ENCODE measurements at places on chromosomes 5 and 9.

DNA sequence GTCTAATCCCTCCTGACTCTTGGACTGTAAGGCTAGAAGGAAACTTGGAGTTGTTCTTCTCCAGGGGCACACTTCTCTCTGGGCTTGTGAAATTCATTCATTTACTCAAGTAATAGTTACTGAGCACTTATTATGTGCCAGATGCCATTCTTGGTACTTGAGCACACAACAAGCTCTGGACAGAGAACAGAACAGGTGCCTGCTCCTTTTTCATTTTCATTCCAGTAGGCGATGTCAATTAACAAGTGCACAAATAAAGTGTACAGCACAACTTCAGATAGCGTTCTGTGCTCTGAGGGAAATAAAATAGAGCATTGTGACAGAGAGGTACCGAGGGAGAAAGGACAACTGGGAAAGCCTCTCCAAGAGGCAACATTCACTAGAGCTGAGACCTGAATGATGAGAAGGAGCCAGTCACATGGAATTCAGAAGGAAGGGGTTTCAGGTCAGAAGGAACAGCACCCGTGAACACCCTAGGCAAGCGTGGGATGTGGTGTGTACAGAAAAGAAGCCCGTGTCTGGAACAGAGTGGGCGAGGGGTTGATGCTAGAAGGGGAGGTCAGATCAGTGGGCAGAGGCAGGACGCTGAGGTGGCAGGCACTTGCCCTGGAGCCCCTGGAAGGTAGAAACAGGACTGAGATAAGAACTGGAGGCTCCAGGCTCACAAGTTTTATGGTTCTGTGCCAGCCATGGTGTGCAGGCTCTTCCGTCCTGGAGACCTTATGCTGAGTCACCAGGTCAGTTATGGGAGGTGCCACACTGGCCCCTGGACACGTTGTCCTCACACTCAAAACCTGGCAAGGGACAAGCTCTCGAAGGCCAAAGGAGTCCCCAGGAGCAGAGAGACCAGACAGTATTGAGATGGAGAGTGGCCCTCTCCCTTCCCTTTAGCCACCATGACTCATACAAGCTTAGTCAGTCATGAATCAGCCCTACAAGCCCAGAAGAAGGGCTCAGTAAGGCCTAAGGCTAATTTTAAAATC, 7.2 kb upstream of the ABLIM3 start:
- DNase-seq, result no peak

DNA sequence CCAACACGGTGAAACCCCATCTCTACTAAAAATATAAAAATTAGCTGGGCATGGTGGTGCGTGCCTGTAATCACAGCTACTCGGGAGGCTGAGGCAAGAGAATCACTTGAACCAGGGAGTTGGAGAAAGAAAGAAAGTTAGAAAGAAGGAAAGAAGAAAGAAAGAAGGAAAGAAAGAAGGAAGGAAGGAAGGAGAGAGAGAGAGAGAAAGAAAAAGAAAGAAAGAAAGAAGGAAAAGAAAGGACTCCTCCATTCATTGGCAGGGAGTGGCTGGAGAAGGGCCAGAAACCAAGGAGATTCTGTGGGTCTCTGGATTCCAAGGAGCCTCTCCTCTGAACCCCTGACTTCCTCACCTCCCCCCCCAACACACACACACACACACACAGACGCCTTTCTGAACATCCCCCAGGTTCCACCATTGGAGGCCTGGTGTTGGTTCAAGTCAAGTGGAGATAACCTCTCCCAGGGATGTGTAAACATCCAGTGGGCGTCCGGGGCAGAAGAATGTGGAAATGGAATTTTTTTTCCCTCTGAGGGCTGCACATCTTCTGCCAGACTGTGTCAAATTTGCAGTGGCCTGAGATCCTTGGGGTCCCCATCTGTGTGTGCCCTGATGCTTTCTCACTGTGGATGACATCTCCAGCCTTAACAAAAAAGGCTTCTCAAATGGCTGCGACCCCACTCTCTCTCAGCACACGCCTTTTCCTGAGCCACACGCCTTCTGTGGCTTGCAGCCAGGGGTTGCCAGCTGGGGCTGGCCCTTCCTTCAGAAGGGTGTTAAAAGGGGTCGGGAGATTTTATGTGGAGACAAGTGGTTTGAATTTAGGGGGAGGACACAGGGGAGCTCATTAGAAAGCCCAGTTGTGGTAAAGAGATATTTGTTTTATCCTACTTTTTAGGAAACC, 109.3 kb upstream of the HAND1 start:
- DNase-seq, result no peak

- DNase-seq, result no peak
These were observed 821.8 kb upstream of the DMAC1 start for GRCh38 chr9:8621416-8621815.

DNA sequence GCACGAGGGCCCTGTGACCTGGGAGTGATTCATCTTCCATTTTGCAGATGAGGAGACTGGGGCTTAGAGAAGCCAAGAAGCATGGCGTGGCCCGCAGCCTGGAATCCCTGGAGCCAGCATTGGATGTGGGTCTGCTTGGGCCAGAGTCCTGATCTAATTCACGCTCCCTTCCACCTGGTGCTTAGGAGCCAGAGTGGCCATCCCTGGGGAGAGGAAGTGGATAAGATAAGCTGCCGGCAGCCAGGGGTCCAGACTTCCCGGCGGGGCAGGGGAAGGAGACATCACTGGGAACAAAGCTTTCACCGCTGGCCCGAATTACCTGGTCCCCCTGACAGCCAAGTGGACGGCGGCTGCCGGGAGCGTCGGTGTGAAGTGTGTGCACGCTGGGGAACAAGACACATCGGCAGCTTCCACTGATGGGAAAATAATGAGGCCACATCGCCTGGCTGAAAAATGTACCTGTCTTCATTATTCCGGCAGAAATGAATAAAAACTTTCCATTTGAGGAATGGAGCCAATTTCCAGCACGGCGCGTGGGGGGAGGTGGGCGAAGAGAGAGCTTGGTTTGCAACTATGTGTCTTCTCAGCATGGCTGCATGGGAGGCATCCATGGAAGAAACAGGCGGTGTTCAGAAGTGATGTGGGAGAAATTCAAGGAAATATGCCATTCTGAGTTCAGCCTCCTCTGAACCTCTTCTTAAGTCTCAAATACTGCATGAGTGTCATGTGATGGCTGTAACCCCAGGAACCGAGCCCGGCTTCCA, 78.5 kb downstream of the OLFM1 start:
- DNase-seq, result no peak

DNA sequence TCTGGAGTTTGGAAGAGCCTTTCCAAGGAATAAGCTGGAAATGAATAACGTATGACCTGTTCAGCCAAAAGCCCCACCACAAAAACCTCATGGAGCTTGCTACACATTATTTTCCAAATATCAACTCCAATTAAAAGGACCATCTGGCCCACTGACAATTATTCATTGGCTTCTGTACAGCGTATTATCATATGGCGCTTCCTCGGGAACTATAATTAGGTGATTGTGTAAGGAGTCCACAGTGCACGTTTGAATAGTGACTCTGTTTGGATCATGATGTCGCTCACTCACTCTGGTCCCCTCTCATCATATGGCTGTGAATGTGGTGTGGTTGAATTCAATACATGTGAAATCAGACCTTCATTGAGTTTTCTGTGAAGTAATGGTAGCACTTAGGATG, 52.1 kb downstream of the GDNF start:
- no peak for DNase-seq

GRCh38 chr5:67286006-67286405, 89.4 kb upstream of the CD180 start:
- no peak for DNase-seq

GRCh38 chr9:111898331-111899096, 1.9 kb downstream of the UGCG start:
- no peak for DNase-seq

DNA sequence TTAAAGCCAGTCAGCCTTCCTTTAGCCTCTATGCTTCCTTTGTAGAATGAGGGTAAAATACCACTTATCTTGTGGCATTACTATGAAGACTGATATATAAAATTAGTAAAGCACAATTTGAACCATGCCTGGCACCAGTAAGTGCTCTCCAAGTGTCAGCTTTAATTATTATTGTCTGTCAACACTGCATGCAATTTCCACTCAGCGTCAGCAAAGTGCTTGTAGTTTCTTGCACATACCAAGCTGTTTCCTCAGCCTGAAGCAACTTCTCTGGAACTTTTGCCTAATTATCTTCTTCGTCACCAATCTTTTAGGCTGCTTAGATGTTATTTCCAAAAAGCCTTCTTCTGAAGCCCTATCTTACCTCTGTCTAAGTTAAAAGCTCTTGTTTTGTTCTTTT, 177.3 kb downstream of the CDC42SE2 start:
- DNase-seq, result no peak

- peak; percentile 60 for DNase-seq
These were observed 3.5 kb upstream of the PDLIM7 start for GRCh38 chr5:177500685-177501522.

GRCh38 chr5:34674187-34674586, 18.1 kb downstream of the RAI14 start:
- no peak for DNase-seq

GRCh38 chr5:112687306-112687705, 50.4 kb upstream of the APC start:
- no peak for DNase-seq

- peak; percentile 11 for DNase-seq
These were observed 2.5 kb upstream of the TMEM174 start for GRCh38 chr5:73170522-73170921.

GRCh38 chr5:131774652-131775367, 22.0 kb downstream of the FNIP1 start:
- no peak for DNase-seq

GRCh38 chr5:82466986-82467561, 188.9 kb upstream of the RPS23 start:
- DNase-seq, result no peak

DNA sequence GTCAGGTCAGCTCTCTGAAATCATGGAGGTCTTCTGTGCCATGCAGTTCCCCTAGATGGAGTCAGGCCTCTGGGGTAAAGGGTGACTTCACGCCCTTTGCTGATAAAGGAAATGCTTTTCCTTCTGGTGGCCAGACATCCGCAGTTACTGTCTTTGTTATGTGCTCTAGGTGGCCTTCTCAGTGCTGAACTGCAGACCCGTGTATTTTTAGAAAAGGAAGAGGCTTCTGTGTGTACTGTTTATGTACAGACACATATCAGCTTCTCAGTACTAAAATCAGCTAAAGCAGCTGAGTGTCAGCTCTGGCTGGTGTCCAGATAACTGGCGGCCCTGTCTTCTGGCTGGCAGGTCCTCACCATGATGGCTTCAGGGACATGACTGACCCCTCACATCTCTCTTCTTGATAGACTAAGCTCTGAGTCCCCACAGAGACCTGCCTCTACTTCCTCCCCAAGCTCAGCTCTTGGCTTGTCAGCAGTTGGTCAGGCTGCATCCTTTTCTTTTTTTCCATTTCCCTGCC, 75.3 kb downstream of the ARHGAP26 start:
- DNase-seq, result peak; percentile 11

DNA sequence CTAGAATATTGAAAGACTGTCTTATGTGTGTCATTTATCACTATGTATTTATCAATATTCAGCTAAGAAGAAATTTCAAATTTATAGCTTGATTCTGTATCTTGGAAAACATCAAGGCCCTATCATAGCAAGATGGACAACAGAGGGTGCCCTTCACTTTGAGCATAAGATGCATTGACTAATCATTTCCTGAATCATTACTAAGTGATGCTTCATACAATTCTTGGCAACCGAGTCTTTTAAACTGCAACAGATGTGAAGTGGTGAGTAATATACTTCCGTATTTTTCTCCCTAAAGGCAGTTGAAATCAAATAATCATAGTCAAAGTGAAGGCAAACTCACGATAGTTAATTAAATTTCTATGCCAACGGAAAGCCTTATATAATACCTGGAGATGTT, 318.6 kb upstream of the RGMB start:
- no peak for DNase-seq

DNA sequence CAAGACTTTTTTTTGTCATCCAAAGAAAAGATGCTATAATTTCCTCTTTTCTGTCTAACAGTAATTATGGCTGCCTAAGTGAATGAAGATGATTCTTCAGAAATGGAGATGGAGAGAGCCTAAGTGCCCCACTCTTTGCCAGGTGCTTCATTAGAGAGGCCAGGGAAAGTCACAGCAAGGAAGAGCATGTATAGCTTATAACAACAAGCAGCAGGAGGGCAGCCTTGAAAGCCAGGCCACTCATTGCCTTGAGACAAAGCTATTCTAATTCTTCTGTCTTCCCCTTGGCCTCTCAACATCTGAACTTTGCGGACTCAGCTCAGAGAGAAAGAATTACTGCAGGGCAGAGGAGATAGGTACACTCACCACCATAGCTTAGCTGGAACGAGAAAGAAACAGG, 112.0 kb upstream of the ZNF366 start:
- DNase-seq, result no peak
